ENCODE measurements at places on chromosomes 5 and 9.

DNA sequence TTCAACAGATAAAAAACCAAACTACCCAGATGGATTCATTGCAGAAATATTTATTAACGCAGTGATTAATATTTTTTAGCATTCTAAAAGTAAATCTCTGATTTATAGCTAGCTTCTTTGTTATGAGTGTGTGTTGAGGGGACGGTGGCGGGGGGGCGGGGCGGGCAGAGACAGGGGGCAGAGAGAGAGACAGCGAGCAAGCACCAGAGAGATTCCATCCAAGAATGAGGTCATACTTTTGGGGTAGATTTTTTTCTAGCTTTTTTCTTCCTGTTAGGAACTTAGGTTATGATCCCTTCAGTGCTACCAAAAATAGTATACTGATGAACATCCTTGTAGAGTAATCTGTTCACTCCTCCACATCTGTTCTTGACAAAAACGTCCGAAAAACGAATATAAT lies 500 bp upstream of the ZNF883 start:
- peak; percentile 13 for DNase-seq

- DNase-seq = no peak
Observed at GRCh38 chr5:123206618-123207017, 117.6 kb downstream of the PRDM6 start.

DNA sequence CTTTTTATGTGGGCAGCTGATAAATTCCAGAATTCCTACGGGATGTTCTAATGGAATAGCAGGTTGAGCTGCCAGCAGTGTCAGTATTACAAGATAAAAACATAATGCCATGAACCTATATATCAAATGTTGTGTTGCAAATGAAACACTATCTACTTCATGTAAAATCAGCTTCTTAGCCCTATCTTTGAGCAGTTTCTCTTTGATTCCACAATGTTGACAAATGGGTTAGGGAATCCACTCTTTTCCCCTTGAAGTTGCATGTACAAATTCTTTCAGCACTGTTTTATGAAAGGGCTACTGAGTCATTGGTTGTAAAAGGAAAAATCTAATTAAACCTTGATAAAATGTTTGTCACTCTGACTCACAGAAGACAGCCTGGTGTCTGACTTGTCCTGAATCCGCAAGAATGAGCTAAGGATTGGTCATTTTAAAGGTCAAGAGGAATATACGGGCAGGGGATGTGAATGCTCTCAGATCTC lies 950.6 kb upstream of the NUDT12 start:
- DNase-seq = no peak

DNA sequence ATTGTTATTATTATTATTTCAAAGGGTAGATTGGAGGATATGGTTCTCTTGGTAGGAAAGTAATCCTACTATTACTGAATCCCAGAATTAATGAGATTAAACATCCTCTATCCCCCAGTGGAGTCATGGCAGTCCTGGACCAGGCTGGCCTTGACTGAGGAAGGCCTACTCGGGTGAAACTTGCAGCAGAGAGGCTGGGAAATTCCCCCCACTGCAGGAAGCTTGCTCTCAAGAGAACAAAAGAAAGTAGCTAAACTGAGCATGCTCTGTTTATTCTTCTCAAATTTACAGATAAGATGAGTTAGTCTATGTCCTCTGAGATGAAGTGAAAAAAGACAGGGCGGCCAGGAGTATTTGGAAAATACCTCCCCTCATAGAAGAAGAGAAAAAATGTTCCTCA lies 233.9 kb upstream of the RPS23 start:
- no peak for DNase-seq

Measured in spinal cord (tissue), 10 donors.